ENCODE measurements at places on chromosomes 7 and 10.

DNA sequence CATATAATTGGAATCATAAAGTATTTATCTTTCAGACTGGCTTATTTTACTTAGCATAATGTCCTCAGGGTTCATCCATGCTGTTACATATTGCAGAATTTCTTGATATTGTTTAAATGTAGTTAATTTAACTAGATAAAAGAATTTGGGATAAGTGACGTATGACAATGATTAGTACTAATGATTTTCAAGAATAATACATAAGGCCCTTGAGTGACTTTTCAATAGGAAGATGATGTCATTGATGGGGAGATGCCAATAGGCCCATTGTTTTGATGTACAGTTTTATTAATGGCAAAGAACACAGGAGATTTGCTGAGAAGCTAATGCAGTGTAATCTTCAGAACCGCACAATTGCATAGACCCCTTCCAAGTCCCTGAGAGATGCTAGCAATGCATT, 537.4 kb upstream of the PHF14 start:
- no peak overlapping the region for H3K27ac ChIP-seq
- H3K4me3 ChIP-seq: no peak overlapping the region
- no peak for DNase-seq
- no peaks in the 10 kb centered on the region for H3K27me3 ChIP-seq
- H3K4me1 ChIP-seq: no peaks in the 10 kb centered on the region

DNA sequence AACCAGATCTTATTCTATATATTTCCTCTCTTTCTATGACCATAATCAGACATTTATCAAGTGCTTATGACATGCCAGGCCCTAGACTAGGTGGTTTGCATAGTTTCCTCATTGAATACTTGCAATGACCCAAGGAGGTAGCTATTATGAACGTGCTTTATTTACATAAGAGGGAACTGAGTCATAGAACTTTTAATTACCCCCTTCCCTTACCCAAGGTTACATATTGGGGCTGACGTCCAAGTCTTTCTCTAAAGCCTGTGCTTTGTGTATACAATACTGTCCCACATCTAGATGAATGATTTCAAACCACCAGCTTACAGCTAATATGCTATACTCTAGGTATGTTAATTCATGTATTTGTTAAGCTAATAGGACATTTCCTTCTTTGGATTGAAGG, 91.9 kb upstream of the NPY start:
- no peaks in the 10 kb centered on the region for H3K4me1 ChIP-seq
- H3K36me3 ChIP-seq: no peaks in the 10 kb centered on the region
- no peak overlapping the region for H3K27ac ChIP-seq

GRCh38 chr10:95287281-95287680, 3.5 kb downstream of the PDLIM1 start:
- H3K36me3 ChIP-seq: no peaks in the 10 kb centered on the region
- DNase-seq: no peak
- H3K4me3 ChIP-seq: no peak overlapping the region
- no peak overlapping the region for H3K27ac ChIP-seq
- peaks cover 9% of the 10 kb centered on the region for H3K27me3 ChIP-seq
- H3K4me1 ChIP-seq: no peaks in the 10 kb centered on the region

GRCh38 chr7:98616381-98617050, 569 bp upstream of the NPTX2 start:
- H3K36me3 ChIP-seq: no peaks in the 10 kb centered on the region
- peaks cover 4% of the 10 kb centered on the region for H3K27me3 ChIP-seq
- no peak overlapping the region for H3K4me3 ChIP-seq
- no peak for DNase-seq
- no peak overlapping the region for H3K27ac ChIP-seq

GRCh38 chr7:1053002-1053411, 8.7 kb downstream of the GPR146 start:
- H3K36me3 ChIP-seq: peaks cover 5% of the 10 kb centered on the region
- DNase-seq: no peak
- no peak overlapping the region for H3K27ac ChIP-seq
- H3K4me1 ChIP-seq: peaks cover 45% of the 10 kb centered on the region

GRCh38 chr7:103630318-103630717, 184.3 kb upstream of the SLC26A5 start:
- no peaks in the 10 kb centered on the region for H3K4me1 ChIP-seq
- no peaks in the 10 kb centered on the region for H3K27me3 ChIP-seq
- H3K36me3 ChIP-seq: no peaks in the 10 kb centered on the region
- DNase-seq: no peak

GRCh38 chr7:158295966-158296797, 291.4 kb downstream of the PTPRN2 start:
- H3K27me3 ChIP-seq: no peaks in the 10 kb centered on the region
- no peaks in the 10 kb centered on the region for H3K4me1 ChIP-seq
- H3K4me3 ChIP-seq: no peak overlapping the region
- DNase-seq: no peak

- no peak for DNase-seq
- no peak overlapping the region for H3K4me3 ChIP-seq
- H3K27me3 ChIP-seq: no peaks in the 10 kb centered on the region
- H3K4me1 ChIP-seq: no peaks in the 10 kb centered on the region
These were observed 51.9 kb downstream of the PLPP4 start for GRCh38 chr10:120508966-120509365.

GRCh38 chr10:94500063-94500462, 45.5 kb upstream of the HELLS start:
- no peak overlapping the region for H3K27ac ChIP-seq
- no peak overlapping the region for H3K4me3 ChIP-seq
- H3K36me3 ChIP-seq: no peaks in the 10 kb centered on the region
- no peak for DNase-seq
- H3K4me1 ChIP-seq: no peaks in the 10 kb centered on the region
- no peaks in the 10 kb centered on the region for H3K27me3 ChIP-seq

DNA sequence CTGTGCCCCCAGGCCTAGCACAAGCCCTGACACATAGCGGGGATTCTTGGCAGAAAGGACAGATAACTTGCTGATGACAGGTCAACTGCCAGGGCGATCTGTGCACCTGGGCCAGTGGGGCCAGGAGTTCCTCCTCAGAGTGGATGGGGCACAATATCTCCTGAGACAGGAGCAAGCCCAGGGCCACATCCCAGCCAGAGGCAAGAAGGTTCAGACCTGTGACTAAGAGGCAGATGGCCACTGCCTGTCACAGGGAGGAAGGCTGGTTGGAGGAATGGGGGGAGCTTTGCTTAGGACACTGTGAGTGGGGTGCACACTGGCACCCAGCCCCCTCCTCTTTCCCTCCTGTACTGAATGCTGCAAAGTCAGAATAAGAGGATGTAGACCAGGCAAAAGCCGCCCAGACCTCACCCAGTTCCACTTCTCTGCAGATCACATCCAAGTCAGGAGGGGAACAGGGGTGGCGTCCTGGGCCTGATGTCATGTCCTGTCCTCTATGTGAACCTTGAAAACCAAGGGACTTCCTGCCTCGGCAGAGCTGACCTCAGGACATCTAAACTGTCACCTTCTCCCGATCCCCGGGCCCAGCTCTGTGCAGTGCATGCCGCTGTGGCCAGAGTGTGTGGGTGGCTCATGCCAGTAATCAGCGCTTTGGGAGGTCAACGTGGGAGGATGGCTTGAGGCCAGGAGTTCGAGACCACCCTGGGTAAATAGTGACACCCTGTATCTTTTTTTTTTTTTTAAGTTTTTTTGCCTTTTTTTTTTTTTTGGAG, 1.3 kb downstream of the GUSB start:
- H3K27me3 ChIP-seq: no peaks in the 10 kb centered on the region
- H3K27ac ChIP-seq: peak overlapping the region; percentile 78
- no peaks in the 10 kb centered on the region for H3K36me3 ChIP-seq
- DNase-seq: peak; percentile 40

GRCh38 chr10:97171001-97171400, 14.8 kb downstream of the SLIT1 start:
- no peaks in the 10 kb centered on the region for H3K36me3 ChIP-seq
- H3K27ac ChIP-seq: no peak overlapping the region
- no peak overlapping the region for H3K4me3 ChIP-seq
- no peak for DNase-seq
- no peaks in the 10 kb centered on the region for H3K4me1 ChIP-seq

DNA sequence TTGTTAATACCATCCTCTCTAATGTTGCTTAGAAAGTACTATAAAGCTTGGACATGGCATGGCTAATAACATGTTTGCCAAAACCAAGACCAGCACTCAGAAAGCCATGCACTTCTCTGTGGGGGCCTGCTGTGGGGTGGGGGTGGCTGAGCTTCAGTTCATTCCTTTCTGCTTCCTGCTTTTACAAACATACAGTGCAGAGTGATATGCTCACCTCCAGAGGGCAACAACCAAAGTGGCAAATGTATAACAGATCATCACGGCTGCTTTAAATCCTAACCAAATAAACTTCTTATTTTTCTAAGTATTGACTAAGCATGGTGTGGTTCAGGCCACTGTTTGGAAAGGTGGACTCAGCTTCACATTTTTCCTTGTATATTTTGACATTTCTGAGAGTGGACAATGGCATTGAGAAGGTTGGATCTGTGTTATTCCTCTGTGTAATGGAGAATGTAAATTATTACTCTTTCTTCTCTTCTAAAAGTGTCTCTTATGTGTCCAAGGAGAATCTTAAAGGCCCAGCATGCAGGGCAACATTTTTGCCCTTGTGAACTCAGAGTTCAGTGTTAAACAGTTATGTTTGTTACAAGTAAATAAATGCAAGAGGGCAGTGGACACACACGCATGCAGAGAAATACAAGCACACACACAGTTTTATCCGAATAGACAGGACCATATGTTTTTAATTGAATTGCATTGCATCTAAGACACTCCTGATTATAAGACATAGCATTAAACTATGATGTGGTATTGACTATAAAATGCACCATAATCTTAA, 186.1 kb downstream of the HERPUD2 start:
- H3K36me3 ChIP-seq: no peaks in the 10 kb centered on the region
- no peak for DNase-seq
- H3K27ac ChIP-seq: no peak overlapping the region
- H3K4me1 ChIP-seq: no peaks in the 10 kb centered on the region

DNA sequence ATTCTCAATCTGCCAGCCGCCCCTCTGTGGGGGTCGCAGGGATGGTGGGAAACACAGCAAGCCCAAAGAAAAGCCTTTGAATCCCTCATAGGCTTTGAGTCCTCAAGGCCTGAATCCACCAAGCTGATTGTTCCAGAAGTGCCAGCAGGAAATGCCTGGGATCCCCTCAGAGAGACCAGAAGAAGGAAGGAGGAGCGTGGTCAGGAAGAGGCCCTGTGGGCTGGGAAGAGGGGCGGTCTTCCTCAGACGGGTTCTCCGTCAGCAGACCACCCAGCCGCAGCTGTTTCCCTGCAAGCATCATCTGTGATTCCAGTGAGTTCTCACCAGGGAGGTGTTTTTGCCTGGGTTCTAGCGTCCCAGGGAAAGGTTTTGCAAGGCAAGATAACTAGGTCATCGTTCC, 190.0 kb upstream of the KLF6 start:
- H3K27me3 ChIP-seq: no peaks in the 10 kb centered on the region
- no peaks in the 10 kb centered on the region for H3K36me3 ChIP-seq
- DNase-seq: no peak
- H3K27ac ChIP-seq: no peak overlapping the region
- H3K4me3 ChIP-seq: no peak overlapping the region

- H3K27ac ChIP-seq: no peak overlapping the region
- no peaks in the 10 kb centered on the region for H3K36me3 ChIP-seq
- H3K27me3 ChIP-seq: no peaks in the 10 kb centered on the region
These were observed 21.2 kb upstream of the ACSM6 start for GRCh38 chr10:95172851-95173250.

DNA sequence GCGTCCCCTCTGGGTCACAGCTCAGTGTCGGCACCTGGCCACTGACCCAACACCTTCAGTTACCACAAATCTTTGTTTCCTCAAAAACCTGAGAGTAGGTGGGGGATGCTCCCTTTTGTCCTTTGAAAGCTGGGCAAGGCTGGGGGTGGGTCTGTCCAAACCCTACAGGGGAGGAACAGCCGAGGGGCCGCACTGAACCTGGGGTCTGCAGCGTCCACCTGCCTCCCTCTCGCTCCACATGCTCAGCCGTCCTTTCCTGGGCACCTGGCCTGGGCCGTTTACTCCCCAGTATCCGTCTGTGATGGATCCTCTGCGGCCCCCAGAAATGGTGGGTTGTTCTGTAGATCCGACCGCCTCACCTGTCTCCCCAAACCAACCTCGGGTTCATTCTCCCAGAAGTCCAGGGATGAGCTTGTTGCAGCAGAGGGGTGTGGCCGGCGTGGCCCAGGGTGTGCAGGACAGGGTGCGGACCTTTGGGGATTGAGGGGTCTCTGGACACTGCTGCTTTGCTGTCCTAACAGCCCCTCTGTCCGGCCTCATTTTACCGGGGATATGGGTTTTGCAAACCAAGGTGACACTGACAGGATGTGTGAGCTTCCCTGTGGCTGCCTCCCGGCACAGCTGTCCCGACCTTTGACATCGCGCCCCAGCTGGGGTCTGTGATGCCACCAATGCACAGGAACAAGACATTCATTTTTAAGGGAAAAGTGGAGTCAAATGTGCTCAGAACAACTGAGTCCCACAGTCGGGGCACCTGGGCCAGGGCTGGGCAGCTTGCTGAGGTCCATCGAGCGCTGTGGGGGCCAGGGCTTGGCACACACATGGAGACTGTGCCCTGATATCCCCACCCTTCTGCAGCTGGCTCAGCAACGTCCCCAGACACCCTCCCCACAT, 115.9 kb downstream of the VIPR2 start:
- no peaks in the 10 kb centered on the region for H3K4me1 ChIP-seq
- DNase-seq: no peak
- no peaks in the 10 kb centered on the region for H3K27me3 ChIP-seq
- H3K36me3 ChIP-seq: no peaks in the 10 kb centered on the region
- no peak overlapping the region for H3K4me3 ChIP-seq

GRCh38 chr7:33757563-33758165, 147.7 kb upstream of the BMPER start:
- H3K27me3 ChIP-seq: no peaks in the 10 kb centered on the region
- H3K27ac ChIP-seq: no peak overlapping the region
- H3K4me3 ChIP-seq: no peak overlapping the region
- DNase-seq: no peak

DNA sequence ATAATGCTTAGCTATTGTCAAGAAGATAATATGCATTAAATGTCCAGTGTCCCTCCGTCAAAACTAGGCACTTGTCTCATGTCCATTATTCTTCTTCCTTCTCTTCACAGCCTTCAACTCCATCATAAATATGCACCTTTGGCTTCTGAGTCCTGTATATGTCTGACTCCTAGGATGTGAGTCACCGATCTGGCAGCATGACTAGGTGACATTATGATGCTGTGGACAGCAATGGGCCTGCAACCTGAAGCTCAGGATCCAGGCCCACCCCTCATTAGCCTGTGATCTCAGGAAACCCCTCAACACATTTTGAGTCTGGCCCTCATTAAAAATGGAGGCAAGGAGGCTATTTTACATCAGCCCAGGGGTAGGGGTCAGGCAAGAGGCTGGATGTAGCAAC, 362.5 kb upstream of the ZMIZ1 start:
- H3K27me3 ChIP-seq: no peaks in the 10 kb centered on the region
- no peak for DNase-seq
- H3K4me1 ChIP-seq: no peaks in the 10 kb centered on the region
- no peak overlapping the region for H3K4me3 ChIP-seq
- no peaks in the 10 kb centered on the region for H3K36me3 ChIP-seq
- no peak overlapping the region for H3K27ac ChIP-seq

GRCh38 chr7:155851892-155852291, 39.6 kb upstream of the SHH start:
- no peak overlapping the region for H3K27ac ChIP-seq
- H3K36me3 ChIP-seq: no peaks in the 10 kb centered on the region
- H3K27me3 ChIP-seq: no peaks in the 10 kb centered on the region
